ENCODE measurements at places on chromosomes 1 and 21. TPM values are rescaled to one million over a fixed set of nuclear protein-coding genes. Genes with fewer than 3 reads are reported as not detected.

FAM110D gene
- total RNA-seq: not detected

ZBTB37 gene
- total RNA-seq: 9.5 TPM

GSTM5 gene
- not detected for total RNA-seq

LAMC1 gene
- 0.40 TPM for total RNA-seq

WNT9A gene
- 0.50 TPM for total RNA-seq

PBXIP1 gene
- 61.5 TPM for total RNA-seq

C1orf141 gene
- not detected for total RNA-seq

NIBAN1 gene
- 55.5 TPM for total RNA-seq

CDCA8 gene
- total RNA-seq: 77.2 TPM

LIPI gene
- not detected for total RNA-seq

NR5A2 gene
- total RNA-seq: not detected

CELA2A gene
- total RNA-seq: not detected

ZNF672 gene
- 72.3 TPM for total RNA-seq

CCNL2 gene
- total RNA-seq: 124 TPM

GRCh38 chr1:90391126-90391525, 326.0 kb downstream of the BARHL2 start:
- no peaks in the 10 kb centered on the region for H3K36me3 ChIP-seq
- H3K4me1 ChIP-seq: no peaks in the 10 kb centered on the region
- no peak overlapping the region for H3K4me3 ChIP-seq
- no peak for DNase-seq
- H3K27me3 ChIP-seq: no peaks in the 10 kb centered on the region

- no peak overlapping the region for H3K27ac ChIP-seq
- peaks cover 24% of the 10 kb centered on the region for H3K36me3 ChIP-seq
- H3K27me3 ChIP-seq: no peaks in the 10 kb centered on the region
- no peak for DNase-seq
Measured at GRCh38 chr21:42861848-42862400, 17.4 kb downstream of the WDR4 start.

DNA sequence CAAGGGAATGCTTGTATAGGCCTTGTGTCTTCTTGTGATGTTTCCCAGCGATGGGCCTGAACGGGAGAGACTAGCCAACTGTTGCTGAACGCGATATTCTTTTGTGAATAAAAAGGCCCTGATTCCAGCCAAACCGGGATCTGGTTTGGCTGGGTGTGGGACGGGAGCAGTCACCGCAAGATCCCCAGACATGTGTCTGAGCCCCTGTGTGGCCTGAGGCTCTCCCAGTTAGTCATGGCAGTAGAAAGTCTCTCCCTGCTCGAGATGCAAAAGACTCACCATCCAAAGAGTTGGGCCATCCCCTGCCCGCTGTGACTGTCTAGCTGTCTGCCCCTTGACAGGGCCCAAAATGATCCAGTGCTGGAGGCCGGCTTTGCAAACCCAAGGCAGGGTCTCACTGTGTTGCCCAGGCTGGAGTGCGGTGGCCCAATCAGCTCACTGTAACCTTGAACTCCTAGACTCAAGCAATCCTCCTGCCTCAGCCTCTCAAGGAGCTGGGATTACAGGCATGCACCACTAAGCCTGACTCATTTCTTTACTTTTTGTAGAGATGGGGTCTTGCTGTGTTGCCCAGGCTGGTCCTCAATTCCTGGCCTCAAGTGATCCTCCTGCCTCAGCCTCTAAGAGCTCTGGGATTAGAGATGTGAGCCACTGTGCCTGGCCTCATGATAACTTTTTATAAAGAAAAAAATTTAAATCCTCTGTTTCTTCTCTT, 56.4 kb downstream of the KIF26B start:
- H3K4me1 ChIP-seq: no peaks in the 10 kb centered on the region
- H3K36me3 ChIP-seq: no peaks in the 10 kb centered on the region
- no peak for DNase-seq
- no peak overlapping the region for H3K27ac ChIP-seq
- no peak overlapping the region for H3K4me3 ChIP-seq

GRCh38 chr1:237590386-237590785, 300.3 kb downstream of the ZP4 start:
- no peaks in the 10 kb centered on the region for H3K4me1 ChIP-seq
- H3K36me3 ChIP-seq: no peaks in the 10 kb centered on the region
- H3K27ac ChIP-seq: no peak overlapping the region
- no peak for DNase-seq
- H3K4me3 ChIP-seq: no peak overlapping the region

DNA sequence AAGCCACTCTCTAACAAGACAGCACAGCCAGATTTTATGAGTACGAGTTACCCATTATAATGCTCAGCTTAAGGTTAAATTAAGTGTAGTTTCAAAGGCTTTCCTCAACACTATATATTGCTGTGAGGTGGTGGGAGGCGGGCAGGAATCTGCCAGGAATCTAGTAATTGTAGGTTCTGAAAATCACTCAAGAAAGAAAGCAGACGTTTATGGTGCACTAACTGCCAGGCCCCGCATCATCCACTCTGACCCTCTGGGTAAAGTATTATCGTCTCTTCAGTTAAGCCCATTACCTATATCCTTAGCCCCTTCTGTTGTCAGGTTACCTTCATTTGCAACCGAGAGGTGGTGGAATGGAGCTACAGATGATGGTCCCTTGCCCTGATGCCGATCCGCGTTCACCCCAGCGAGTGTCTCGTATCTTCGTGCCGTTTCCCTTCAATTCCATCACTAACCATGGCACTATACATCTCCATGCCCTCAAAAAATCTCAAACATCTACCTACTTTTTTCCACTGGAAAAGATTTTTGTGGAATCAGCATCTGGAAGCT, 12.4 kb downstream of the HMGN1 start:
- DNase-seq: no peak
- H3K4me3 ChIP-seq: no peak overlapping the region
- H3K36me3 ChIP-seq: peaks cover 6% of the 10 kb centered on the region
- H3K4me1 ChIP-seq: no peaks in the 10 kb centered on the region
- H3K27ac ChIP-seq: no peak overlapping the region

GRCh38 chr1:100657876-100658715, 61.4 kb upstream of the VCAM1 start:
- H3K27me3 ChIP-seq: peaks cover 25% of the 10 kb centered on the region
- DNase-seq: no peak
- no peak overlapping the region for H3K27ac ChIP-seq
- no peaks in the 10 kb centered on the region for H3K4me1 ChIP-seq
- H3K4me3 ChIP-seq: no peak overlapping the region
- H3K36me3 ChIP-seq: no peaks in the 10 kb centered on the region

DNA sequence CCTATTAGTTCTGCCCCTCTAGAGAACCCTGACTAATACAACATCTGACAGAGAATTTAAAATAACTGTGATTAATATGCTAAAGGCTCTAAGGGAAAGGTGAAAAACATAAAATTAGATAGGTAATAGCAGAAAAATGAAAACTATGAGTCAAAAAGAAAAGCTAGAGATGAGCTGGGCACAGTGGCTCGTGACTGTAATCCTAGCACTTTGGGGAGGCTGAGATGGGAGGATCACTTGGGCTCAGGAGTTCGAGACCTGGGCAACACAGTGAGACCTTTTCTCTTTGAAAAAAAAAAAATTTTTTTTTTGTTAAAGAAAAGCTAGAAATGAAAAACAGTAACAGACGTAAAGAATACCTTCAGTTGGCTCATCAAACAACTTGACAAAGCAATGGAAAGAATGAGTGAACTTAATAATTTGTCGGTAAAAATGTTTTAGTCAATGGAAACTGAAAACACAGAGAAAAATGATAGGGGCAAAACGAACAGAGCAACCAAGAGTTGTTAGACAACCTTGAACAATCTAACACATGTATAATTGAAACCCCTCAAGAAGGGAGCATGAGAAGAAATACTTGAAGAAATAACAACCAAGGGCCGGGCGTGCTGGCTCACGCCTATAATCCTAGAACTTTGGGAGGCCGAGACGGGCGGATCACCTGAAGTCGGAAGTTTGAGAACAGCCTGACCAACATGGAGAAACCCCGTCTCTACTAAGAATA, 132.9 kb upstream of the GFI1 start:
- H3K4me3 ChIP-seq: no peak overlapping the region
- no peak overlapping the region for H3K27ac ChIP-seq
- peaks cover 2% of the 10 kb centered on the region for H3K4me1 ChIP-seq
- DNase-seq: no peak
- no peaks in the 10 kb centered on the region for H3K27me3 ChIP-seq
- H3K36me3 ChIP-seq: no peaks in the 10 kb centered on the region

- H3K27me3 ChIP-seq: peaks cover 18% of the 10 kb centered on the region
- no peak overlapping the region for H3K4me3 ChIP-seq
- peaks cover under 1% of the 10 kb centered on the region for H3K4me1 ChIP-seq
- H3K36me3 ChIP-seq: no peaks in the 10 kb centered on the region
Measured at GRCh38 chr1:16048573-16049189, 5.1 kb downstream of the CLCNKB start.

DNA sequence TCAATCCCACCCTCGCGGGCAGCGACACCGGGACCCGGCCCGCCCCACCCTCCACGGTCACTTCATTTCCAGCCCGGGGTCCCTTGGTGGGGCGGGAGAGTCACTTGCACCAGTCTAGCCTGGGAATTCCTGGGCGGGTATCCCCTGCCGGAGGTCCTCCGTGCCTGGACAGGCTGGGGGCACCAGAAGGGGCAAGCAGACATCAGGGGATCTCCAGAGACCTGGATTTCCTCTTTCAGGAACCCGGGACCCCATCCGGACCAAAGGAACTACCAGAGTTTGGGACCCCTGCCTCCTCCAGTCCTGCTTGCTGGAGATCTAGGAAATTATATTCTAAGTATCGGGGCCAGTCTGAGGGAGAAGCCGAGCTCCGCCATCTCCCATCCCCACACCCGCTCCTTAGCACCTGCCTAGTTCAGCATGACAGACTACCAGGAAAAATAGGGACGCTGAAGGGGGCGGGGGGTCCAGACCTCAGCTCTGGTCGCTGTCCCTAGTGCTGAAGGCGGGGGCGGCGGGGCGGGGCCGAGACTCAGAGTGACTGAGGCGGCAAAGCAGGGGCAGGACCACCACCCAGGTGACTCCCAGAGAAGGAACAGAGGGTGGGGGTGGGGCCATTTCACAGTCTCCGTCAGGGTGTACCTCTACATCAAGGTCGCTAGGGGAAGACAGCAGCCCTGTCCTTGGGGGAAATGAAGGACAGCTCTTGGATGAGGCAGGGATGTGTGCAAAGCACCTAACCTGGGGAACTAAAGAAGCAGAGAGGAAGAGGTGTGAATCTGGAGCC, 832 bp downstream of the HCN3 start:
- no peak overlapping the region for H3K27ac ChIP-seq
- H3K27me3 ChIP-seq: no peaks in the 10 kb centered on the region
- DNase-seq: peak; percentile 78
- peak overlapping the region; percentile 68 for H3K4me3 ChIP-seq

DNA sequence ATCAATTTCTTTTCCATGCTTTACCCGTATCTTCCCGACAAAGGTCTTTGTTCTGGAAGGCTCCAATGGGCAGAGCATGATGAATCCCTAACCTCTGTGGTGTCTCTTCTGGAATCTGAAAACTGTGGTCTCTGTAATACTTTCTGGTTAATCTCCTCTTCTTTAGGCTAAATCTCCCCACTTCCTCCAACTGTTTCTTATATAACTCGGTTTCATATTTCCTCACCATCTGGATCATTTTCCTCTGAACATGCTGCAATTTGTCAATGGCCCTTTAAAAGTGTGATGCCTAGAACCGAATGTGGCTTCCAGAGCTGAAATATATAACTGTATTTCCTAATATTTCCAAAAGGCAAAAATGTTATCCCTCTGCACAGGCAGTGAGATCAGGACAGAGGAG, 66.1 kb downstream of the ALG14 start:
- H3K27me3 ChIP-seq: no peaks in the 10 kb centered on the region
- no peak overlapping the region for H3K27ac ChIP-seq
- DNase-seq: no peak
- H3K4me1 ChIP-seq: no peaks in the 10 kb centered on the region

DNA sequence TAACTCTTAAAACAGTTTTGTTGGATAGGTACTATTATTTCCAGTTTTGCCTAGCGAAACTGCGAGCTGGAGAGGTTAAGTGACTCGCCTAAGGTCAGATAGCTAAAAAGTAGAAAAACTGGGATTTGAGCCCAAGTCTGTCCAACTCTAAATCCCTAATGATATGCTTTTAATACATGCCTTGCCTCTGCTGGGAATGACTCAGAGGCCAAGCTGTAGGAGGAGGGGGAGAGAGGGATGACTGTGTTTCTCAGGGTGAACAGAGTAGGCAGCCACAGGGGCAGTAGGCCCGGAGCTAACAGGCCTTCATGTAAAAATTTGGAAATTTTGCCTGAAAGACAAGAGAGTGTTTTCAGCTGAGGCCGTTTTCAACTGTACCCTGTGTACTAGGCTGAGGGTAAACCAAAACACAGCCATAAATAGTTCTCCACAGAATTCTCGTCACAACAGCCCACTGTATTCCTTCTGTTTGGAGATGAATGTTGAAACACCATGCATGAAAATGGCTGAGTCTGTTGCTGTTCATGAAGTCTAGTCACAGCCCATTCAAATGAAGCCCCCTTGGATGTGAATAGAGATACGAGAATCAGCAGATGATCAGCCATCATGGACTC, 107.5 kb upstream of the HOOK1 start:
- H3K36me3 ChIP-seq: peaks cover 1% of the 10 kb centered on the region
- no peak for DNase-seq
- no peaks in the 10 kb centered on the region for H3K4me1 ChIP-seq
- no peaks in the 10 kb centered on the region for H3K27me3 ChIP-seq
- no peak overlapping the region for H3K4me3 ChIP-seq

GRCh38 chr1:196152975-196153374, 455.3 kb downstream of the KCNT2 start:
- H3K4me3 ChIP-seq: no peak overlapping the region
- no peaks in the 10 kb centered on the region for H3K27me3 ChIP-seq
- H3K27ac ChIP-seq: no peak overlapping the region
- H3K4me1 ChIP-seq: no peaks in the 10 kb centered on the region

- no peak for DNase-seq
- H3K36me3 ChIP-seq: peaks cover 8% of the 10 kb centered on the region
- no peak overlapping the region for H3K4me3 ChIP-seq
- H3K27ac ChIP-seq: no peak overlapping the region
- peaks cover 7% of the 10 kb centered on the region for H3K27me3 ChIP-seq
- peaks cover 18% of the 10 kb centered on the region for H3K4me1 ChIP-seq
Measured at GRCh38 chr1:59124166-59124565, 172.7 kb upstream of the FGGY start.

GRCh38 chr1:200386416-200386815, 23.4 kb downstream of the ZNF281 start:
- no peak overlapping the region for H3K27ac ChIP-seq
- no peaks in the 10 kb centered on the region for H3K36me3 ChIP-seq
- H3K27me3 ChIP-seq: no peaks in the 10 kb centered on the region
- no peak overlapping the region for H3K4me3 ChIP-seq

DNA sequence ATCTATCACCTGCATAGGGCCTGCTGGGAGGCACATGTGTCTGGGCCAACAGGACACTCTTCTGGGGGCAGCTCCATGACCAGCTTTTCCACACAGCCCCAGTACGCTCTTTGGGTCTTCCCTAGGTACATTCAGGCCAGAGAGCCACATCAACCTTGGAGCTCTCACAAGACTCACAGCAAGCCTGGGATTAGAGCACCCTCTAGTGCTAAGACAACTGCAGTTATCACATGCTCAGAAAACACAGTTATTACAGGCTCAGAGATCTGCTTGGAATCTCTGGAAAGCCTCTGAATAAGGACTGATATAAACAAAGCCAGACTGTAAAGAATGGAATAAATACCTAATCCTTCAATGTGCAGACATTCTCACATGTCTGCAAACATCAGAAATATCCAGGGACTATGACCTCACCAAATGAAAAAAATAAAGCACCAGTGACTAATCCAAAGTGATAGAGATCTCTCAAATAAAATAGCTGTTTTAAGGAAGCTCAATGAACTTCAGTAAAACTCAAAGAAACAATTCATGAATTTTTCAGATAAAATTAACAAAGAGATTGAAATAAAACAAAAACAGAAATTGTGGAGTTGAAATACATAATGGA, 563.9 kb upstream of the NR5A2 start:
- peak; percentile 41 for DNase-seq
- no peaks in the 10 kb centered on the region for H3K4me1 ChIP-seq
- peaks cover 4% of the 10 kb centered on the region for H3K27me3 ChIP-seq
- H3K27ac ChIP-seq: no peak overlapping the region
